Breast epithelium (tissue), 4 donors: ENCODE measurements at places on chromosomes 5 and 9. TPM values are rescaled to one million over a fixed set of nuclear protein-coding genes. Genes with fewer than 3 reads are reported as not detected.

DNA sequence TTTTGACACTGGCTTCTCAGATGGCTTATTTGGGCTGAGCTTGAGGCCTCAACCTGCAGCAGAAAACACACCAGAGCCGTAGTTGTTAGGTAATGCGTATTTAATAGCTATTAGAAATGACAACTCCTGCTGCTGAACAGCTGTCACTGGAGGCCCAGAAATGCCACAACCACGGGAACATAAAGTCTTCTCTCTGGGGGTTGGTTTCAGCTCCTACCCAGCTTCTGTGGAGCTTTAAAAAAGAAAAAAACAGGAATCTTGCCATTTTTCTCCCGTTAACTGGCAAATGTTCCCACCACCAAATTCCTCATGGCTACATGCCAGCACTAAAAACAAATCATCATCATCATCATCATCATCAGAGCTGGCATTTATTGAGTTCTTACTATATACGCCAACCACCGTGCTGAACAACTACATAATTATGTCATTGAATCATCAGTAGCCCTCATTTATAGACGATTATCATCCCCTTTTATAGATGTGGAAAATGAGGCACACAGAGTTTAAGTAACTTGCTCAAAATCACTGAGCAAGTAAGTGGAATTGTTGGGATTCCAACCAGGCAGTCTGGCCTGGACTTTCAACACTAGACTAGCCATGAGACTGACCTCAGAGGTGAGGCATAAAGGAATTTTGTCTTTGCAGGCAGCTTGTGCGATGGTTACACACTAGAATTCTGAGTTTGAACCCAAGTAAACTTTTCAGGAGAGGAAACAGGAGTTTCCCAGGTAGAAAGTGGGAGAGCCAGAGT, 185.3 kb upstream of the WWC1 start:
- no peak overlapping the region for H3K27ac ChIP-seq
- H3K4me3 ChIP-seq = no peak overlapping the region
- H3K27me3 ChIP-seq = no peaks in the 10 kb centered on the region
- no peak for DNase-seq
- H3K4me1 ChIP-seq = no peaks in the 10 kb centered on the region

- peak overlapping the region; percentile 62 for H3K27ac ChIP-seq
- H3K36me3 ChIP-seq = no peaks in the 10 kb centered on the region
- no peaks in the 10 kb centered on the region for H3K4me1 ChIP-seq
- no peaks in the 10 kb centered on the region for H3K27me3 ChIP-seq
- no peak overlapping the region for H3K4me3 ChIP-seq
- peak; percentile 53 for DNase-seq
These were observed 155.1 kb downstream of the ARSB start for GRCh38 chr5:78829811-78830527.

- H3K27me3 ChIP-seq = no peaks in the 10 kb centered on the region
- H3K27ac ChIP-seq = no peak overlapping the region
- no peaks in the 10 kb centered on the region for H3K4me1 ChIP-seq
- no peak overlapping the region for H3K4me3 ChIP-seq
- no peaks in the 10 kb centered on the region for H3K36me3 ChIP-seq
These were observed 9.2 kb downstream of the DCANP1 start for GRCh38 chr5:135437796-135438560.

GRCh38 chr9:14909601-14909960, 647 bp downstream of the FREM1 start:
- peak overlapping the region; percentile 59 for H3K4me3 ChIP-seq
- H3K27me3 ChIP-seq = no peaks in the 10 kb centered on the region
- H3K27ac ChIP-seq = peak overlapping the region; percentile 49
- DNase-seq = no peak
- no peaks in the 10 kb centered on the region for H3K36me3 ChIP-seq
- H3K4me1 ChIP-seq = no peaks in the 10 kb centered on the region

DNA sequence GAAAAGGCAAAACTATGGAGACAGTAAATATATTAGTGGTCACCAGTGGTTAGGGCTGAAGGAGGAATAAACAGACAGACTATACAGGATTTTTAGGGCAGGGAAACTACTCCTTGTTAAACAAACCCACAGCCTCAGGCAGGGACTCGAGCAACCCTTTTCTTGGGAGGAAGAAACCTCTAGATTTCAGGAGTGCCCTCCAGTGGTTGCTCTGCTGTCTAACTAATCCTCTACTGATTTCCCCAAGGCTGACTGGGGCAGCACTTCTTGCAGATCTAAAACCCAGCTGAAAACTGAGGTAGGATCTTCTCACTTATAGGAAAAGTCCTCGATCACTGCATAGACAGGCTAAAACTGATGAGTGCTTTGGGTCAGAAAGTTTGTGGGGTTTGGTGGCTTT, 176.8 kb downstream of the ISOC1 start:
- no peaks in the 10 kb centered on the region for H3K36me3 ChIP-seq
- no peak overlapping the region for H3K4me3 ChIP-seq
- H3K27me3 ChIP-seq = no peaks in the 10 kb centered on the region

DNA sequence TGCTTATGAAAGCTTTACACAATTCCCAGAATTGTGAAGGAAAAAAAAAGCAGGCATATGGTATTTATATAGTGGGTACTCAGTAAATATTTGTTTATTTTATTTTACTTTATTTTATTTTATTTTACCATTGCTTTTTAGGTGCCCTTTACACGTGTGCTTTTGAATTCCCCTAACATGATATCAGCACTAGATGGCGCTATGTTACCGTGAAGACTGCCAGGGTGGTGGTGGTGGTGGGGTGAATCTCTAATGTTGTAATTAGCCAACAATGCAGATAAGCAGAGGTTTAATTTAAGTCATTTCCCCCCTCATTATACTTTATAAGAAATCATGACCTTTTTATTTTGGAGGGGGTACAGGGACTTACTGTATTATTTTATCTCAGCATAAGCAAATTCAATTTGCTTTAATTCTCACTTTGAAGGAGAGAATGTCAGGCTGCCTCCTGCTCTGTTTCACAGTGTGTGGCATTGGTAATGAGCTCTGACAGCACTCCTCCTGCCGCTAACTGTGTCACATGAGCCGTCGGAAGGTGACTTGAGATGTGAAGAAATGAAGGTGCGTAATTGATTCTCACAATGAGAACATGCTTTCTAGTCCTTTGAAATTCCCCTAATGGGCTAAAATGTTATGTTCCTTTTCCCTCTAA, 165.6 kb downstream of the YTHDC2 start:
- H3K36me3 ChIP-seq = no peaks in the 10 kb centered on the region
- DNase-seq = no peak
- H3K27ac ChIP-seq = no peak overlapping the region
- H3K4me3 ChIP-seq = no peak overlapping the region

- H3K27ac ChIP-seq = no peak overlapping the region
- no peaks in the 10 kb centered on the region for H3K4me1 ChIP-seq
- H3K4me3 ChIP-seq = no peak overlapping the region
- no peaks in the 10 kb centered on the region for H3K27me3 ChIP-seq
- DNase-seq = no peak
- H3K36me3 ChIP-seq = peaks cover 12% of the 10 kb centered on the region
These were observed 13.2 kb downstream of the ZFAND5 start for GRCh38 chr9:72351538-72352453.

DNA sequence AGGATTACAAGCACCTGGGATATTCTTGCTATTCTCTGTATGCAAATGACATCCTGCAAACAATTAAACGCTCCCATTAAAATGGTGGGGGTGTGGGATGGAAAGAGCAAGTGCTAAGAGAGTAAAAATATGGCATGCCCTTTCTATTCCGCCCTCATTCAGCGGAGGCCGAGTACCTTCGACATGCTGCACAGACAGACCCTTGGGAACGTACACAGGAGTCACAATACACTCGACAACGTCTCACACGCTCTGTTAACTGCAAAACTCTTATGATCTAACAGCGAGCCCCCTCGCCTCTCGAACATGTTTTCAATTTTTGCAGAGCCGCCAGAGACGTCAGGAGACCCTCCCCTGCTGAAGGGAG, 322.2 kb downstream of the CEMIP2 start:
- H3K27ac ChIP-seq = no peak overlapping the region
- DNase-seq = no peak
- H3K36me3 ChIP-seq = no peaks in the 10 kb centered on the region
- no peaks in the 10 kb centered on the region for H3K4me1 ChIP-seq
- peaks cover 30% of the 10 kb centered on the region for H3K27me3 ChIP-seq

GRCh38 chr9:4585135-4585534, 77.0 kb upstream of the PLPP6 start:
- DNase-seq = no peak
- no peaks in the 10 kb centered on the region for H3K4me1 ChIP-seq
- H3K27ac ChIP-seq = no peak overlapping the region
- H3K27me3 ChIP-seq = no peaks in the 10 kb centered on the region
- H3K4me3 ChIP-seq = no peak overlapping the region

DNA sequence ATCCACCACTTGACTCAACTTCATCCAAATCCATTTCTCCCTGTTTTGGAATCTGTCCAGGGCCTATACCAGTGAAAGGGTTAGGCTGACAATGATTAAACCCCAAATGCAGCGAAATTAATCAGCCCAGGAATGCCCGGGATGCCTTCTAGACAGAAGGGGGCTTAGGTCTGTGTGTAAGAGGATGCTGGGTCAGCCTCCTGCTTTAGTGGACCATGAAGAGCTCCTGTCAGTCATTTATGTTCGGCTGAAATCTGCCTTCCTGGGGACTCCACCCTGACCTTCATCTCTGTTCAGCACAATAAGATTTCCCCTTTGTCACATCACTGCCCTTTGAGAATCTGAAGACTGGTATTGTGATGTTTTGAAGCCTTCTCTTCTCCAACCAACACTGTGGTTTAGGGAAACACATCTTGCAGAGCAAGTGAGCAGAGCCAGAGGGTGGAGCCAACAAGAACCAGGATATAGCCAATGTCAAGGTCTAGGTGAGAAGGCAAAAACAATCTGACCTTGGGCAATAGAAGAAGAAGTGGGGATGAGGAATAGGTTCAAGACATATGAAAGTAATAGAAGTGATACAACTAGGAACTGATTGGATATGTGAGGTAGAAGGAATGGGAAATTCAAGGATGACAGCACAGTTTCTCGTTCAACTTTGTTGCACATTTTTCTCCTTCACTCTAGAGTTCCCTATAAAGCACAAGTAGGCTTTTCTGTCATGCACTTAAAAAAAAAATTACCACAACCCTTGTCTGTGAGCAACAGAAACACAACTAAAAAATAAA, 234.4 kb downstream of the ARHGAP26 start:
- DNase-seq = no peak
- no peak overlapping the region for H3K4me3 ChIP-seq
- H3K27ac ChIP-seq = no peak overlapping the region
- no peaks in the 10 kb centered on the region for H3K27me3 ChIP-seq

- DNase-seq = no peak
- no peak overlapping the region for H3K4me3 ChIP-seq
- H3K4me1 ChIP-seq = no peaks in the 10 kb centered on the region
- no peaks in the 10 kb centered on the region for H3K36me3 ChIP-seq
- no peaks in the 10 kb centered on the region for H3K27me3 ChIP-seq
These were observed 52.9 kb downstream of the EHMT1 start for GRCh38 chr9:137671721-137672120.

GRCh38 chr5:33981408-33982162, 2.9 kb downstream of the SLC45A2 start:
- no peak for DNase-seq
- no peaks in the 10 kb centered on the region for H3K36me3 ChIP-seq
- H3K27ac ChIP-seq = no peak overlapping the region
- H3K4me3 ChIP-seq = no peak overlapping the region
- no peaks in the 10 kb centered on the region for H3K27me3 ChIP-seq

DNA sequence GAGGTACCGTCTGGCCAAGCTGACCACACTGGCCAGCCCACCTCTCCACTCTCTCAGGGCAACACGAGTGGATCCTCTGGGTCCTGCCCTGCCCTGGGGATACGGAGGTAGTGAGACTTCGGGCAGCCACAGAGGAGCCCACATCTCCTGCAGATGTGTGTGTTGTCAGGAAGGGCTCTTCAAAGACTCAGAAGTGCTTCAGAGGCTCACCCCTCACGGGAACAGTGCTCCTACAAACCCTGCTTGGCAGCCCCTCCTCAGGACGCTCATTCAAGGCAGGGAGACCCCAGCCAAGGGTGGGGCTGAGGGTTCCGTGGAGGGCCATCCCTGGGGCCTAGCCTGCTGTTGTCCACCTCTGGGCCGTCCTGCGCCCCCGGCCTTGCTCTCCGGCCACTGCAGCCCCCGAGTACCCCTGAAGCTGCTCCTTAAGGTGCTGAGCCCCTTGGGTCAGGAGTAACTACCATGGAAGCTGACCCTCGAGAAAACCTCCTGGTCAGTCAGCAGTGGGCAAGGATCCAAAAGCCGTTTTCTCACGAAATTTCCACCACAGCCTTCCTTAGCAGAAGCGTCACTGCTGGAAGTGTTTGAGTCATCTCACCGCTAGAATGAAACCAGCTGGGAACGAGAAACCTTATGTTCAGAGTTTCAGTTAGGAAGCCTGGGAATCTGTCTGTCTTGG, 23.2 kb upstream of the LRRC14B start:
- no peaks in the 10 kb centered on the region for H3K36me3 ChIP-seq
- no peak for DNase-seq
- no peaks in the 10 kb centered on the region for H3K4me1 ChIP-seq
- H3K27me3 ChIP-seq = no peaks in the 10 kb centered on the region
- H3K4me3 ChIP-seq = no peak overlapping the region

DNA sequence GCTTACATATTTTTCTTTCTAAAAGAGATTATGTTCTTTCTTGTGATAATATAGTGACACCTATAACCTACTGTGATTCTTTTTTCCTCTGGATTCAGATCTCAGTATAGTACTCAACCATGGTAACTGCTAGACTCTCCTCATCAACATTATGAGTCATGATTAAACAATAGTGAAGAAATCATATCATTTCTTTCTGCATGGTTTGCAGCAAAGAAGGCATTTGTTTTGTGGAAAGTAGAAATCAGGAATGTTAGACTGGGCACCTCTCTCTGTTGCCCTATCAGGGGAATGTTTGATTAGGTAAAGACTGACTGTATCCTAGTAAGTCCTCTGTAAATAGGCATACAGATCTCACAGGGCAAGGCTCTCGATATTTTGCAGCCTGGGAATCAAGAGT, 25.6 kb upstream of the SMC2 start:
- H3K36me3 ChIP-seq = no peaks in the 10 kb centered on the region
- H3K4me3 ChIP-seq = no peak overlapping the region
- DNase-seq = no peak
- H3K4me1 ChIP-seq = no peaks in the 10 kb centered on the region
- H3K27ac ChIP-seq = no peak overlapping the region
- no peaks in the 10 kb centered on the region for H3K27me3 ChIP-seq

DNA sequence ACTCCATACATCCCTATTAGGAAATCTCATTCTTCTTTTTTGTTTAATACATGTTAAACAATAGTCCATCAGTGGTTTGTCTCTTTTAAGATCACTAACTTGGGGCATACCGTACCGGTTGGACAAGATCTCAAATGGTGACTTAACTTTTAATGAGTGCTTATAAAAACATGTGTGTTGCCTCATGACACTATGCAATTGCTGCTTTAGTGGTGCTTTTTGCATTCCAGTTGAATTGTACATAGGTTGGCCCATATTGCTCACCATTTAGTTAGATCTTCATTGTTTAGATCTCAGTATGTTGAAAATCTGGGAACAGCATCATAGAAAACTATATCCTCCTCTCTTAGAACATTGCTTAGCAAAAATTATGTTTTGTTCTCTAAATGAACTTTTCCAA, 17.8 kb downstream of the C9orf85 start:
- H3K27ac ChIP-seq = peak overlapping the region; percentile 12
- no peak for DNase-seq
- no peaks in the 10 kb centered on the region for H3K27me3 ChIP-seq
- H3K4me3 ChIP-seq = no peak overlapping the region

GRCh38 chr5:171205375-171205774, 103.7 kb upstream of the TLX3 start:
- no peak overlapping the region for H3K4me3 ChIP-seq
- no peak for DNase-seq
- H3K36me3 ChIP-seq = no peaks in the 10 kb centered on the region
- H3K4me1 ChIP-seq = no peaks in the 10 kb centered on the region

Gene QSOX2
- 6.2 TPM for total RNA-seq

Gene GNAQ
- 39.0 TPM for total RNA-seq

Gene SH3GLB2
- 150 TPM for total RNA-seq

Gene ORM2
- 2.9 TPM for total RNA-seq

Gene SLC6A19
- not detected for total RNA-seq

Gene PPP2CA
- 121 TPM for total RNA-seq

Gene GBGT1
- total RNA-seq = 14.8 TPM

Gene PLPP7
- 5.0 TPM for total RNA-seq
